ELR (cell line): ENCODE measurements at places on chromosomes 12 and 14.

GRCh38 chr14:52944254-52944653 is 6.6 kb downstream of the FERMT2 start:
- DNase-seq: no peak

DNA sequence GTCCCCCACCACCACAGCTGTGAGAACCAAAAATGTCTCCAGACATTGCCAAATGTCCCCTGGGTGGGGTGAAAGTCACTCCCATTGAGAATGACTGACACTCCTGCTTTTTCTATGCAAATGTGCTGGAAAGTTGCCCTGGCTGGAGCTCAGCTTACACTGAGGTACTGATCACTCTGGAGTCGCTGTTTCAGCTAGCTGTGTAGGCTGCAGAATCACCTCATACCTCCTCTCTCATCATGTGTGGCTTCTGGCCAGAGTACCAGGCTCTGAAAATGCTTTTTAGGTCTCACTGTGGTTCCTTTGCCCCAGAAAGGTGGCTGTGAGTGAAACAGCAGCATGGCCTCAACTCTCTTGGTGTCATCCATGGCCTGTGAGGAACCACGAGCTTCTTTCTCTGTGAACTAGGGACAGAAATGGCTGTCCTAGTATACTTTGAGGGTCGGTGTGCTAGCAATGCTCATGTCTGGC is 414.4 kb downstream of the DPF3 start:
- DNase-seq: no peak

- peak; percentile 97 for DNase-seq
Observed at GRCh38 chr12:71556875-71557274, 106.8 kb downstream of the ZFC3H1 start.

- no peak for DNase-seq
Observed at GRCh38 chr12:77151030-77151429, 85.7 kb upstream of the E2F7 start.

- peak; percentile 79 for DNase-seq
Observed at GRCh38 chr12:14995583-14996425, 23.0 kb downstream of the PDE6H start.

DNA sequence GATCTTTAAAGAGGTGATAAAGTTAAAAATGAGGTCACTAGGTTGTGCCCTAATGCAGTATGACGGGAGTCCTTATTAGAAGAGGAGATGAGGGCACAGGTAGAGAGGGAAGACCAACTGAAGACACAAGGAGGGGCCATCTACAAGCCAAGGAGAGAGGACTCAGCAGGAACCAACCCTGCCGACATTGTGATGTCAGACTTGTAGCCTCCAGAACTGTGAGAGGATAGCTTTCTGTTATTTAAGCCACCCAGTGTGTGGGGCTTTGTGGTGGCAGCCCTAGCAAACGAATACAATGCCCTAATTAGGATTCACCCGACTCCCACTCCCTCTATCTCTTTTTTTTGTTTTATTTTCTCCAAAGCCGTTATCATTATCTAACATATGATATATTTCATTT is 7.9 kb upstream of the IL26 start:
- DNase-seq: no peak

DNA sequence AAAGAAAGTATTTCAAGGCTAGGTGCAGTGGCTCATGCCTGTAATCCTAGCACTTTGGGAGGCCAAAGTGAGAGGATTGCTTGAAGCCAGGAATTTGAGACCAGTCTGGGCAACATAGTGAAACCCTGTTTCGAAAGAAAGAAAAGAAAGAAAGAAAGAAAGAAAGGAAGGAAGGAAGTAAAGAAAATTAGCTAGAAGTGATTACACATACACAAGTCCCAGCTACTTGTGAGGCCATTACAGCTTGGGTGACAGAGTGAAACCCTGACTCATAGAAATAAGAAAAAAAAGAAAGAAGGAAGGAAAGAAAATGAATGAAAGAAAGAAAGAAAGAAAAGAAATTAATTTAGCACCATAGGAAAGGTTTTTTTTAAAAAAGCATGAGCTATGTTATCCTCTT is 33.3 kb upstream of the PPP1CC start:
- no peak for DNase-seq

- no peak for DNase-seq
Observed at GRCh38 chr14:79281244-79282152, 929.8 kb downstream of the DIO2 start.

- peak; percentile 49 for DNase-seq
Observed at GRCh38 chr14:74425525-74426201, 347 bp downstream of the SYNDIG1L start.

DNA sequence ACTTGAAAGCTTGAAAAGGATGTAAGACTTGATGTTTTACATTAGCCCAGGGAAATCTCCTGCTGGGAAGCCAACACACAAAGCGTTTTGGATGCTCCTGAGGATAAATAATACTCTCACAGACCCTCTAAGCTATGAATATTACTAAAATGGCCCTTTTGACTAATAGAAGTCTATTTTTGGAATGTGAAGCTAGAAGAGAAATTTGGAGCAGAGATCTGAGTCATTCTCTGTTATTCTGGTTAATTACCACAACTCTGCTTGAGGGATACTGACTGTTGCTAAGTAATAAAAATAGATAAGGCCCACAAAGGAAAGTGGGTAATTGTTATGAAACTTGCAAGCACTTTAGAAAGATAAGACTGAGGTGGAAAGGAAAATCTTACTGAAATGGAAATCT is 346.2 kb upstream of the STXBP6 start:
- no peak for DNase-seq

DNA sequence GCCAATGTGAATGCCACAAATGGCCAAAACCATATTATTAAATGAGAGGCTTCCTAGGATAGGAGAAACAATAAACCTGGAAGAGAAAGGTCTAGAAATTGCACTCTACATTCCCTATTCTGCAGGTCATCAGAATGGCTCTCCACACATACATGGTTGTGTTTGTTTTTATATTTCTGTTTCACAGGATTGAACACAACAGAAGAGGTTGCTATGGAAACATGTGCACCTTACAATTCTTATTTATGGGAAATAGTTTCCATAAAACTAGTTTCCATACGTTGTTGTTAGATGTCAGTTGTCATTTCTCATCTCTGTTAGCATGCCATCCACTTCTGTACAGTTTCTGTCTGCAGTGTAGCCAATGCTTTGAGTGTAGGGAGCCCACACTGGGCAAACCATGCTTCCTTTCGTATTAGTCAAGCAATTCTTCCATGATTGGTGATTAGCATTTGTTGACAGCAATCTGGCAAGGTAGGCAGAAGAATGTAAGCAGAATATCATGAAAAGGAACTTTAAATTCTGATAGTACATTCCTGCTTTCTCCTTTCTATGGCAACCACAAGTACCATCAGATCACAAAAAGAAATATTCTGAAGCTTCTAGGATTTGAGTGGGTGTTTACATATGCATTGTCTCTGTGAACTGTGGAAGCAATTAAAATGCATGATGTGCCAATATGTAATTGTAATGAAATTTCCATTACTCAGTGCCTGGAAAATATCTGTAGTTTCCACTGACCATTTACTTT is 141.6 kb upstream of the AVPR1A start:
- DNase-seq: no peak

DNA sequence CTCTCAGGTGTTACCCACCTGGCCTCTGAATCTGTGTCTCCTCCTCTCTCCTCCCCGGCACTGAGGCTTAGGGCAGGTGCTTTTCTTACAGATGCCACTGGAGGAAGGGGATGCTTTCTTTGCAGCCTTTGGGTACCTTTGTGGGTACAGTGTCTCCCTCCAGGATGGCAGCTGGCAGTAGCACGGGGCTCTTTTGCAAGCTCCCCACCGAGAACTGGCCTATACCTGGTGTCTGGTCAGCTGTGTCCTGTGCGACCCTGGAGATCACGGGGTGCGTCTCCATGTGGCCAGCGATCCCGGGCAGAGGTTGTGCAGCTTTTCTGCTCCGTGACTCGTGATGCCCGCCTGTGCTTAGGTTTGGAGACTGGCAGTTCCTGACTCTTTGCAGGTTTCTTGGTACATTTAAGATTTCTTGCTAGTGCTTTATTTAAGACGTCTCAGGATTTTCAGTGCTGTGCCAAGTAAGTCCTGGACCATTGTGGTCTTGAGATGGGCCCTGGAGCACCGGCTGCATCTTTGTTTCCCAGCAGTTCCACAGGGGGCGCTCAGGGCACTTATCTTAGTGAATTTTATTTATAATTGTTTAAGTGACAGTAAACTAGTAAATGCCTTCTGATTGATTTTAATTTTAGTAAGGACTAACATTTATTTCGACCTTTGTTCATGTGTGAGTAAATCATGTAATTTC is 68.9 kb downstream of the DDX51 start:
- DNase-seq: peak; percentile 30

GRCh38 chr14:84065811-84066210 is 1464.1 kb upstream of the FLRT2 start:
- no peak for DNase-seq

- no peak for DNase-seq
Observed at GRCh38 chr14:97697772-97698171, 900.6 kb downstream of the VRK1 start.

DNA sequence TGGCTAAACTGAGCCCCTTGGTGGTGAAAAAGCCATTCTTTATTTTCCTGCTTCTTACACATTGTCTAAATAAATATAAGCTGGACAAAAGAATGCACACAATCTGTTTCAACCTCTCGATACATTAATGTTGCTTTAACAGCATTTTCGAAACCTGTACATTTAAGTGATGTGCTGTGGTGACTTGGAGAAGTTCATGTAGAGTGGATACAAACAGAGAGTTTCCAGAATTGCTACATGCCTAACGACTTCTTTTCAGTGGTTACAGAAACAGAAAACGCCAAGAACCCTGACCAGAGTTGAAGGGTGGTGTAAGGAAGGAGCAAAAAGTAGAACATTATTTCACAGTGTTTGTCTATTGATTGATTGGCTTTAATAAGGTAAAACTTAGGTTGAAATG is 500.9 kb downstream of the SLC16A7 start:
- no peak for DNase-seq

DNA sequence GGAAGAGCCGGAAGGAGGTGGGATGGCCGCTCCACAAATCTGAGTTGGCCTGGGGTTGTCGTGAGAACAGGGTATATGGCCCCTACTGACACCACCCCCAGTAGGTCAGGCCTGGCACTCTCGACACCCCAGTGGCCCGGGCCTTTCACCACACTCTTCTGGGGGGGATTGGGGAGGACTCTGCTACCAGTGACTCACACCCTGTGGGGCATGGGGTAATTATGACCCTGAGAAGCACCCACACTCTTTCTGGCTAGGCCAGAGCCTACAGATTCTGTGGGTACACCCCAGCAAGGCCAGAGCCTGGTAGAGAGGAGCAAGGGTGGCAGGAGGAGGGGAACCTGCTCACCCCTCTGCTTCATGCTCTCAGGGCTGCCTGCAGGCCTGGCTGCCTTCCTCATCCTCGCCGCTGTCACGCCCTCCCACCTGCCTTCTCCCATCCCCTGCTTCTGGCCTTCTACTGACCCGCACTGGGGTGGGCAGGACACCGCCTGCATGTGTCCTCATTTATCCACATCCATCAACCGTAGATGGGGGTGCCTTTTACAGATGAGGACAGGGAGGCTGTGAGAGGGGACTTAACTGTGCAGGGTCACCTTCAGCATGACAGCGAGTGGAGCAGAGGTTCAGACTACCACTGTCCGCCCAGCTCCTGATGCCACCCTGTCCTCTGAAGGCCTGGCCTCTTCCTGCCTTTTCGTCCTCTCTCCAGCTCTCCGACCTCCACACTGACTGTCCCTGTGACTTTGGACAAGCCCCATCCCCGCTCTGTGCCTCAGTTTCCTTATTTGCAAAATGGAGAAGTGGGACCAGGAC is 18.4 kb downstream of the ASB2 start:
- no peak for DNase-seq

GRCh38 chr12:80938397-80938796 is 663 bp upstream of the LIN7A start:
- no peak for DNase-seq

DNA sequence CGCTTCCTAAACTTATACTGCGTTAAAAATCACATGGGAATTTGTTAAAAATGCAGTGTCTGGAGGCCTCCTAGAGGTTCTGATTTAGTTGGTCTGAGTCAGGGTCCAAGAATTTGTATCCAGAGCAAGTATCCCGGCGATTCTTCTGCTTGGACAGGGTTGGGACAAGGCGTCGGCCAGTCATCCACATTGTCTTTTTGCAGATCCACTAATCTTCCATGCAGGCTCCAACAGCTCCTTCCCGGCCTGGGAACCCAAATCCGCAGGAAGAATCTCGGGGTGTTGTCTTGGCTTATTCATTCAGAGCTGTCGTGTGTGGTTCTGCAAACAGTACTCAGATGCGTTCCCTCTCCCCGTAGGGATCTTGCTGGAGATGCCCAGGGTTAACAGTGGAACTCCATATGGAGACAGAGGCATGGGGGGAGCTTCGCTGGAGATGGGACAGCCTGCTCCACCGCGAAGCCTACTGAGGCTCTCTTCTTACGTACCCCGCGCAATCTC is 25.3 kb downstream of the GPRC5D start:
- peak; percentile 64 for DNase-seq

DNA sequence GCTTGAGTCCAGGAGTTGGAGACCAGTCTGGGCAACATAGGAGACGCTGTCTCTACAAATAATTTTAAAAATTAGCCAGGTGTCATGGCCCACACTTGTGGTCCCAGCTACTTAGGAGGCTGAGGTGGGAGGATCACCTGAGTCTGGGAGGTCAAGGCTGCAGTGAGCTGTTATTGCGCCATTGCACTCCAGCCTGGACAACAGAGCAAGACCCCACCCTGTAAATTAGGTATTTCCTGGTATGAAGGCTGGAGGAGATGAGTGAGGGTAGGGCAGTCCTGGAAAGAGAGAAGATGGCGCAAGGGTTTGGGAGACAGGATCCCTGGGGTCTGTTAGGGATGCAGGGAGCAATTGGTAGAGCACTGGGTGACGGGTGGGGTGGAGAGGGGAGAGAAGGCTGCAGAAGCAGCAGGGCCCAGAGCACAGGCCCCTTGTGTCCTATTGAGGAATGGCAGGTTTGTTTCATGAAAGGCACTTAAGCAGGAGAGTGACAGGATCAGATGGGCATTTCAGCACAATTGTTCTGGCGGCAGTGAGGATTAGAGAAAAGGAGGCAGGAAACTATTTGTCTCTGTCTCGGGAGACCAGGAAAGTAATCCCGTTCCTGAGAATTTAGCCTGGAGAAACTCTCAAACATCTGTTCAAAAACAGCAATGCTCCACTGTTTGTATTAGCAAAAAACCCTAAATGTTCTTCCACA is 47.2 kb upstream of the KTN1 start:
- DNase-seq: peak; percentile 16

GRCh38 chr14:34628681-34629135 is 1.2 kb downstream of the SNX6 start:
- no peak for DNase-seq

GRCh38 chr12:84016956-84017355 is 895.6 kb downstream of the SLC6A15 start:
- no peak for DNase-seq

GRCh38 chr14:62097072-62097471 is 334.9 kb downstream of the SNAPC1 start:
- DNase-seq: no peak

DNA sequence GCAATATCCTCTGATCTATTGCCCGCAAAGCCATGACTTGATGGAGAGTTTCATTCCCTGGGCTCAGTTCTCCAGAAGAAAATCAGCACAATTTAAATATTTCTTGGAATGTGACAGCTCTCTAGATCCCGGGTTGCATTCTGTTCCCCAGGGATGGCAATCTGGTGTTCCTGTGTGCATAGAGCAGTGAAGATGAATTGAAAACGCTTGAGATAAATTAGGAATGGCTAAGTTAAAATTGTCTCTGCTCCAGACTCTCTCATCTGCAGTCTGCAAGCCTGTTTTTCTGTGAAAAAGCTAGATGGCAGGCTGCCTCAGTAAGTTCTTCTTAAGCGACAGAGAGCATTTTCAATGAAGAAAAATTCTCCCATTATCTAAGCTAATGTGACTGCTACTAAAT is 582.5 kb upstream of the MGAT4C start:
- no peak for DNase-seq
